ENCODE measurements at places on chromosomes 16 and 17. TPM values are rescaled to one million over a fixed set of nuclear protein-coding genes. Genes with fewer than 3 reads are reported as not detected.

The KRTAP1-5 gene
- not detected for polyA plus RNA-seq

The APPBP2 gene
- polyA plus RNA-seq, result 23.4 TPM

The HBM gene
- not detected for polyA plus RNA-seq

The MYH1 gene
- polyA plus RNA-seq, result not detected

The ACSM2A gene
- not detected for polyA plus RNA-seq

The C17orf58 gene
- 0.28 TPM for polyA plus RNA-seq

DNA sequence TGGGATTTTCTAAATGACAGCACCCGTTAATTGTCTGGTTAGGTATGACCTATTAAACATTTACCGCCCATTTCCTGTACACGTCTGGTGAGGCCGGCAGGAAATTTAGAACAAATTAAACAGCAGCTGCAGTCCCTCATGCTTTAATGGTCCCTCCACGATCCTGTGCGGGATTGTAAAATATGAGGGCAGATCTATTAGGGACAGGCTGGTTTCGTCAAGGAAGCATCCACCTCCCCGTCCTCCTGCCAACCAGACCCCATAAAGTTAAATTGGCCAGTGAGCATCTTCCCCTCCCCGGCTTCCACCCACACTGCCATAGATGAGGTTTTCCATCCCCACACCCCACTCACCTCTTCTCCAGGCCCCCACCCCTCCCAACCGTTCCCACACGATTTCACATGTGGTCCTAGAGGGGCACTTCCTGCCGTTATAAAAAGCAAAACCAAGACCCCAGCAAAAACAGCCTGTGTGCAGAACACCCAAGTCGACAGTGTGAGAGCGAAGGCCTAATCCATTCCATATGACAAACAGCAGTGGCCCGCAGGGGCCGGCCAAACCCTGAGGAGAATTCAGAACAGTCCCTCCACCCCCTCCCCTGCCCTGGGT lies 331.9 kb downstream of the FOXL1 start:
- no peak for DNase-seq

DNA sequence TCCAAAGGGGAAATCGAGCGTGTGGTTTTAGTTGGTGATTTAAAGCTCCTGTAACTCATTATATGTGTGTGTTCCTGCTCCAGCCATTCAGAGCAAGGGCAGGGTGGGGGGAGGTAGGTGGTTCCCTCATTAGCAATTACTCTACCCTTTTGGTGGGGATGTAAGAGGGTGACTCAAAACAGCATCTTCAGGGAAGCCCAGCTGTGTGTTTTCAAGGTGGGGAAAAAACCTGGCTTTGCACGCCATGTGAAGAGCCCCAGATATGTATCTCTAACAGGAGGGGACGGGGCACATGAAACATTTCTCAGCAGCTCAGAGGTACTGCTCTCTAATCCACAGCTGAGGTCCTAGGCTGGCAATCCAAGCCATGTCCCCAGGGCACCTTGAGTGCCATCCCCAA lies 241.3 kb upstream of the ZFHX3 start:
- DNase-seq, result no peak

DNA sequence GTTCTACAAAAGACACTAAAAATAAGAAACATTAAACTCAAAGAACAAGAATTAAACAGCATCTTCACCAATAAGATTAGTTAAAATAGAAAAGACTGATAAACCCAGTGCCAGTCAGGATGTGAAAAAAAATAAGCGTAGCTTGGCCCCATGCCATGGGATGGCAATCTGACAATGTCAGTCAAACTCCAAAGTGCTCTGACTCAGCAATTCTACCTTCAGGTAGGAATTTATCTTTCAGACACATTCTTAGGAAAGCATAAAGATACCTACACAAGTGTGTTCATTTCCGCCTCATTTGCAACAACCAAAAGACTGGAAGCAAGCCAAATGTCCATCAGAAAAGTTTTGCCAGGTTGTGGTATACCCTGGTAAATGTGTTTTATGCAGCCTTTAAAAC lies 9.1 kb upstream of the MPO start:
- no peak for DNase-seq

GRCh38 chr17:58918072-58918471 lies 162.4 kb downstream of the PPM1E start:
- DNase-seq, result no peak

DNA sequence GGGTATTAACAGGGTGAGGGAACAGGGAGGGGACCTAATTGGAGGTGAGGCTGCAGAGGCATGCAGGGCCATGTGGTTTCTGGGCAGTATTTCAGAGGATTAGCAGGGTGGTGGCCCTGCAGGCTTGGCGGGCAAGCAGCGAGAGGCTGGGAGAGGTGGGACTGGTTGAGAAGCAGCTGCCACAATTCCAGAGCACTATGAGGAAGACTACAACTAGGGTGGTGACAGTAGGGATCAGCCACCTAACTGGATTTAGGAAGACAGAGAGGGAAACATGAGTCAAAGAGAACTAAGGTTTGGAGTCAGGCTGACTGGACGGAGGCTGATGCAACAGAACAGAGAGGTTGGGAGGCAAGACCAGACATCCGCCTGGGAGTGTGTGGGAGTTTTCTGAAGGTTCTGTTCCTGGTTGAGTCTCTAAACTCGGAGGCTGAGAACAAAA lies 12.3 kb downstream of the ALOXE3 start:
- no peak for DNase-seq

DNA sequence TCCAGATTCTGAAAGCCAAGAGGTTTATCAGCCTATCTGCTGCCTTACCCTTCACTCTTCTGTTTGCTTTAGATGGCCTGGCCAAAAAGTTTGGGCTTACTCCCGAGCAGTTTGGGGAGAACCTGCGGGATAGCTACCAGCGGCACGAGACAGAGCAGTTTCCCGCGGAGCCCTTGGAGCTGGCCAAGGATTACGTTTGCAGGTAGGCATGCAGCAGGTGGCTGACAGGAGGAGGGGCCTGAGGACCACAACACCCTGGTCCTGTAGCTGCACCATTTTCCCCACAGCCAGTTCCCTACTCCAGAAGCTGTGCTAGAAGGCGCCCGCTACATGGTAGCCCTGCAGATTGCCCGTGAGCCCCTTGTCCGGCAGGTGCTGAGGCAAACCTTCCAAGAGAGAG lies 20.6 kb downstream of the SUPT6H start:
- no peak for DNase-seq

GRCh38 chr17:47924785-47925677 lies 16.3 kb upstream of the PNPO start:
- no peak for DNase-seq

DNA sequence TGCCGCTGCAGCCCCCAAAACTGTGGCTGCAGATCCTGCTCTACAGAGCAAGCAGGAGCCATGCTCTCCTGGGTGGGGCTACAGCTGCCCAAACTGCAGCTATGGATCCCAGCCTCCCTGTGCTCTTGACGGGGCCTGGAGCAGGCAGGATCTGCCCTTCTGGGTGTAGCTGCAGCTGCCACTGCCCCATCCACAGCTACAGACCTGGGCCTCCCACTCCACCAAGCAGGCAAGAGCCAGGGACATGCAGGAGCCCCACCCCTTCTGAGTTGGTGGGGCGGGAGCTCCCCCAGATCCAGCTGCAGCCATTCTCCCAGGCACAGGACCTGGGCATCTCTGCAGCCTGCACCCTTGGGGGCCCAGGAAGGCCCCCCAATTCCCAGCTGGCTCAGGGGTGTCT lies 551.2 kb upstream of the CA10 start:
- DNase-seq, result no peak

- DNase-seq, result no peak
Observed at GRCh38 chr16:57618296-57619132, 9.9 kb upstream of the ADGRG1 start.

DNA sequence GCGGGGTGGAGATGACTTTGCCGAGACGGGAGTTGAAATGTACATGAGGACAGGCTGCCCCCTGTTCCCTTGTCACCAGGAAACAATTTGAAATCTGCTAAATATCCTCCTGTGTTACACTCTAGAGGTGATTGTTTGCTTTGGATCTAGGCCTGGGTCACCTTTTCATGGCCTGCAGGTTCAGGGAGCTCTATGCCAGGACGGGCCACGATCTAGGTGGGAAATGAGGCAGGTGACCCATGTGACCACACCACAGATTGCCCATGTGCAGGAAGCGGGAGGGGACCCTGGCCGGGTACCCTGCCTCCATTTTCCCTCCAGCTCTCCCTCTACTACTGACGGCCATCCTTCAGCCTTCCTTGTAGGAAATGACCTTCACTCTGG lies 43.4 kb downstream of the MEAK7 start:
- no peak for DNase-seq

- DNase-seq, result no peak
Observed at GRCh38 chr16:1333149-1333812, at the start of gene BAIAP3. Gene BAIAP3 (plus strand): TSS chr16:1333645. CDS start chr16:1338550, 4,905 bp downstream.

DNA sequence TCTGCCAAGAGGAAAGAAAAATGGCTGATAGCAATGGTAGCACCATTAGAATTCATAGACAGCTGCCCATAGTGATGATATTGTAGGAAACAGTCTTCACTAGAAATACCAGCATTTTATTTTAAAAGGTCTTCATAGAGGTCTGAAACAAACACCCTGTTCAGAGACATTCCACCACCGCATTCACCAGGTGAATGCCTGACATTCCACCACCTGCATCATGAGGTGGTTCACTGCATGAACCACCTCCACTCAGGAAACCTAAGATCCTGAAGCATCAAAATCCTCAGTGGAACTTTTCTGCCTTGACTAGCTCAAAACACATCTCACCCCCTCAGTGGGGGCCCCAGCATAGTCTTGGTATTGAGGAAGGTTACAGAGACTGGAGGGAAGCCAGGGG lies 91.5 kb upstream of the COX10 start:
- DNase-seq, result no peak

DNA sequence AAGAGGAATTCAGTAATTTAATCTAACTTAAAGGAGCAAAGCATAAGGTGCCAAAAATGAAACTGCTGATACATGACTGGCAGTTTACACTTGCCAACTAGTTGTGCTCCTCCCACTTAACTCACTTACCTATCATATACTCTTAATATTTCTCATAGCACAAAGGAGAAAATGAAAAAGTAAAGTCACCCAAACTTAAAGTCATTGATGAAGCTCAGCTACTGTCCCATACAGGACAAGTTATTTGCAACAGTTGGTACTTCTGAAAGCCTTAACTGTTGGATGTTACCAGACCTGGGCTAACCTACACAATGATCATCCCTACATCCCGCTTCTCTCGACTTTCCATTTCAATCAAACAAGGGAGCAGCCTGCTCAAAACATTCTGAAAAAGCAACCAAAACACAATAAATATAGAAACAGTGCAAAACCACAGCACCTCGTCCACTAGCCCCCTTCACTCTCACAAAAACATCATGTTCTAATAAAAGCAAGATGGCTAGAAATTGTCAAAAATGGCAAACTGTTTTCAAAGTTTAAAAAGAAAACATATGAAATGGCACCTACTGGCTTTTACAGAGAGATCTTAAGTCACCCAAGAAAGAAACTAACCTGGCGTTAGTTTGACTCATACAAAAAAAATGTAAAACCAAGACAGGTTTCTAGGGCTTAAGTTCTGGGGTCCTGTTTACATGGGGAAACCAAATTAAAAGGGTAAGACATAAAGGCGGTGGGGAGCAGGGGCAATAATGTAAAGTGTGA lies 868 bp downstream of the MED13 start:
- no peak for DNase-seq

DNA sequence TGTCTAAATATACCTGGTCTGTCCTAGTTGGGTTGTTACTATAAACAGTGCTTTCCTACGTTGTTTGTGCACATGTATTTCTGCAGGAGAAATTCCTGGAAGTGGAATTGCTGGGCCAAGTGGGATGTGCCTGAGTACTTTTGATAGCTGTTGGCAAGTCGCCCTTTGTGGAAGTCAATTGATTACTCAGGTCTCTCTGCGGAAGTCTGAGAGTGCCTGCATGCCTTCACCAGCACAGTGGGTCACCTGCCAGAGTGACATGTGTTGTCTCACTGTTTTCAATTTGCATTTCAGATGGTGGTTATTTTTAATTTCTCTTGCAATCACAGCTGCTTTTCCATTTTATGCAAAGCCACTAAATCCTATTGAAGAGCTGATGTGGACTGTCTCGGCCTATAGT lies 2.3 kb upstream of the MVD start:
- DNase-seq, result no peak

DNA sequence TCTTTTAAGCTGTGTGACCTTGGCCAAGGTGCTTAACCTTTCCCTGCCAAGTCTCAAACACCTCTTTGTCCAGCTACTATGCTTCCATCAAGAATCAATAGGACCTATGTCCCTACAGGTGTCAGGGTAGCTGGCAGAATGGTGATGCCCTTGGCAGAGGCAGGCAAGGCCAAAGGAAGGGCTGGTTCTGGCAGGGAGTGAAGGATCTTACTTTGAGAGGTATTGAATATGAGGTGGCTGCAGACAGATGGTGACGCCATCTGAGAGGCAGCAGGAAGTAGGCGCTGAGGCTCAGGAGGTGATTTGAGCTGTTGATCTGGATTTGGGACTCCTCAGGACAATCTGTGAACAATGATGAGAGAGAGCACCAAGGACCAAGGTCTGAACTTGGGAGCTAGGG lies 12.5 kb downstream of the ABCC3 start:
- DNase-seq, result no peak

DNA sequence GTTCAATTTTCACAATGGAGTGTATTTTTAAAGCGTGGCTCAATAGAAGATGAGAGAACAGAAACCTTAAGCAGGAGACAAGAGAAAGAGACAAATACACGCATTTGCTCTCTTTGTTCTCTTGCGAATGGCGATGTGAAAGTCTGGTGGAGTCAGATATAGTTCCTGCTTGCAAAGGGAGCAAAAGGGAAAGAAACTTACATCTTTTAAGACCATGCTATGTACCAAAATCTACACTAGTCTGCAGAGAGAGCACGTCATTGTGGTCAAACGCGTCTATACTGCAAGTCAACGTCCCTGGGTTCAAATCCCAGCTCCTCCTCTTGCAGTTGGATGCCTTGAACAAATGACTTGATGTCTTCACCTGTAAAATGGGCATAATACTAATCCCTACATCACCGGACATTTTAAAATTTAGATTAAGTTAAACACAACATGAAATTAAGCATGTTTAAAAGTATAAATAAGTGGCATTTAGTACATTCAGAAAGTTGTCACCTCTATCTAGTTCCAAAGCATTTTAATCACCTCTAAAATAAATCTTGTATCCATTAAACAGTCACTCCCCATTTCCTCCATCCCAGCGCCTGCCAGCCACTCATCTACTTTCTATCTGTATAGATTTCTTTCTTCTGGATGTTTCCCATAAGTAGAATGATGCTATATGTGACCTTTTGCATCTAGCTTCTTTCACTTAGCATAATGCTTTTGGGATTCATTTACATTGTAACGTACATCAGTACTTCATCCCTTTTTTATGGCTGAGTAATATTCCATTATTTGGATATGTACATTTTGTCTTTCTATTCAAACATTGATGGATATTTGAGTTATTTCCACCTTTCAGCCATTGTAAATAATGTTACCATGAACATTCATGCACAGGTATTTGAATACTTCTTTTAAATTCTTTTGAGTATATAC lies 406.9 kb downstream of the TMEM114 start:
- DNase-seq, result no peak

GRCh38 chr17:47852113-47852949 lies 1.4 kb upstream of the SP6 start:
- DNase-seq, result no peak

DNA sequence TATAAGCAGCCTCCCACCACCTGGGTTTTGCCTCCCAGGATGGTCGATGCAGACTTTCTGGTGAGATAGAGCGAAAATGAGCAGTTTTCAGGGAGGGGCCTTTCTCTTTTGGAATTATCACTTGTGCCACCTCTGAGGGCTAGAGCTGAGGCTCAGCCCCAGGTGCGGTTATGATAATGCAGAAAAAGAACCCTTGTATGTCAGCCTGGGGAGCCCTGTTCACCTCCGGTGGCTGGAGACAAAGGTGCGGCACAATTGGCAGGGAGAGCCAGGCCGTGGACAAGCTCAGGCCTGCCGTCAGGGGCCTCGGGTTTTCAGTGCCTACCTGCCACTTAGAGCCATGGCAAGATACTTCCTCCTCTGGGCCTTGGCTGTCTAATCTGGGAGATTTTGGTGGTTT lies 4.4 kb downstream of the SCPEP1 start:
- no peak for DNase-seq
